ENCODE measurements at places on chromosomes 5 and 9.

DNA sequence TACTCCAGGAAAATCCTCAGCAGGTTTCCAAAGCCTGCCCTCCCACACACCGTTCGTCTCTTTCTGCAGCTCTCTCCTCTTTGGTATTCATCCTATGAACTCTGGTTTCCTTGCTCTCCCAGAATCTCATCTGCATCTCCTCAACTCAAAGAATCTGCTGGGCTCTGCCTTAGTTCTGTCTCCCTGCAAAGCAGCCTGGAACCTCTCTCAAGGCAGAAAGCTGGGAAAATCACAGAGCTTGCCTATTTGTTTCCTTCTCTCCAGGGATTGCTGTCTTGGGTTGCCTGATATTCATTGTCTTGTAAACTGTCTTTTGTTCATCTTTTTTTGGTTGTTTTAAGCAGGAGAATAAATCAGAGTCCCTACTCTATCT lies 5.3 kb upstream of the ERAP2 start:
- no peak for DNase-seq

DNA sequence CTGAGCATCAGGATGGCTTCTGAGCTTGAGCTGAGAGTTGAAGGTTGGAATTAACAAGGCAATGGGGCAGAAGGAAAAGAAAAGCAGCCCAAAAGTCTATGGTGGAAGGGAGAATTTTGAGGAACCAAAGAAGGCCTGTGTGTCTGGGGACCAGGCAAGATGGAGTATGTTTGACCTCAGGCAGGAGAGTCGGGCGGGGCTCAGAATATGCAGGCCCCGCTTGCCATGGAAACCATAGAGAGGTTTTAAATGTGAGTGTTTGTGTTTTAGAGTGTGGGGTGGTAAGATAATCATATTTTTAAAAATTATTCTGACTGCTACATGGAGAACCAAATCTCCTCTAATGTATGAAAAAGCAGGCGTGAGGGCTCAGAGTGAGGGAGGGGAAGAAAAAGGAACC lies 174.0 kb upstream of the PPP2R2B start:
- DNase-seq = no peak

DNA sequence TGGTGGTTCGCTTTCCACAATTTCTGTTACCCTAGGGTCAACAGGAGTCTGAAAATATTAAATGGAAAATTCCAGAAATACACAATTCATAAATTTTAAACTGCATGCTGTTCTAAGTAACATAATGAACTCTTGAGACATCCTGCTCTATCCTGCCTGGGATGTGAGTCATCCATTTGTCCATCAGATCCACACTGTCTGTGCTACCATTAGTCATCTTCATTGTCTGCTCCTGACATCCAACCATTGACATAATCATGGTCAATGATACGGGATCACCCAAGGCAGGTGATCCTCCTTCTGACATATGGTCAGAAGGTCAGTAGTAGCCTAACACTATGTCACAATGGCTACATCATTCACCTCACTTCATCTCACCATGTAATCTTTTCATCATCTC lies 276.7 kb upstream of the KIF2A start:
- no peak for DNase-seq

DNA sequence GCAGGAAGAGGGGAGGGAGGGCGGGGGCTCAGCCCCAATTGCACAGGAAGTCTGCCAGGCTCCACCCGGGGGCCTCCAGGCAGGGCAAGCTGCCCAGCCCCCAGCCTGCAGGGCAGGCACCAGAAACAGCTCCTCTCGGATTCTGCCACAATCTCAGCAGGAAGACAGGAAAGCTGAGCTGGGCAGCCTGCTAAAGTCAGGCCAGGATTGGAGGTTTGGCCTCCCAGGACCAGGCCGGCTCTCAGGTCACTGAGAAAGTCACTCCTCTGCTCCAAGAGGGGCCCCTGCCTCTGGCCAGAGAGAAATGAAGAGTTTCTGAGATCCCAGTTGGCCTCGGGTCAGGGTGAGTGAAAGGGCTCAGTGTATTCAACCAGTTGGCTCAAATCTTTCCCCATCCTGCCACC lies 54.6 kb upstream of the STXBP1 start:
- peak; percentile 72 for DNase-seq

- no peak for DNase-seq
Measured at GRCh38 chr9:121824651-121825030, 173.2 kb downstream of the DAB2IP start.

DNA sequence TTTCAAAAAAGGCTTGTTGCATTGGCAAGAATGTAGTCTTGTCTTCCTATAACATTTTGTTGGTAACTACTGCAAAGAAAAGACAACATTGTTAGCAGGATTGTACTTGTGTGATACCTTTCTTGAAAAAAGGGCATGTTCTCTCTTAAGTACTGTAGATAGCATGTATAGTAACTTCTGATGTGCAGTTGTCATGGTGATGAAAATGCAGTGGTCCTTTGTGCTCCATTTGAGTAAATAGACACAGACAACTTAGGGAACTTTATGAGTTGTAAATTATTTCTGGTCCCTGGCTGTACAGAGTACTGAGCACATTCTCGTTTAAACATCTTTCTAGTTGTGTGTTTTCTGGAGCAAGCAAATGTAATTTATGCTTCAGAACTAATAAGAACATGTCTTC lies 103.3 kb downstream of the CD180 start:
- DNase-seq = no peak

DNA sequence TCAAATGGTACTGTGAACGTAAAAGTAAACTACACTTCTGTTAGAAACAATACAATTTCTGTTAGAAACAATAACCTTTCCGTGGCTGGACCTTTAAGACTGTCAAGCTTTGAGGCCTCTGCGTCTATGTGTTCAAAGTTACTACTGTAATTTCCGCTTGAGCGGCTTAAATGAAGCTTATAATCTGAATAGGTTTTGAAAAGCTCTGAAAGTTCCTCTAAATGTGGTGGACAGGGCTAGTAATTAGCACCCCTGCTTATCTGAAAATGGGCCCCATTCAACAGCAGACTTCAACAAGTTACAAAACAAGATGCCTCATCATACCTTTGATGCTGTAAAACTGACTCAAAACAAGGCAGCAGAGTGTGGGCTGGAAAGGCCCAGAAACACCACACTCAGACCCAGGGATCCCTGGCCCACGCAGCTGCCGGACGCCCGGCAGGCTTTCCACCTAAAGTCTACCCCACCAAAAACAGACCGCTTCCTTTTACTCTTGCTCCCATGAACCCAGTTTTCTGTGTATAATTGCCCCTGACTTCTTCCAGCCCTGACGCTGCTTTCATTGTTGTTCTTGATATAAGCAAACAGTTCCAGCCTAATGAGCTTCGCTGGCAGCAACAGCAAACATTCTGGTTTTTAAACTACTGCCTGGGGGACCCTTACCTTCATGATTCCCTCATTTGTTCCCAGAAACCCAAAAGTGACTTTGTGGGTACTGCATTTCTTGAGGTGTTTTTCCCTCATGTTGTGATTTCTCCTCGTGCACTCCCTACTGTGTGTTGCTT lies 66.7 kb downstream of the TLE1 start:
- no peak for DNase-seq

DNA sequence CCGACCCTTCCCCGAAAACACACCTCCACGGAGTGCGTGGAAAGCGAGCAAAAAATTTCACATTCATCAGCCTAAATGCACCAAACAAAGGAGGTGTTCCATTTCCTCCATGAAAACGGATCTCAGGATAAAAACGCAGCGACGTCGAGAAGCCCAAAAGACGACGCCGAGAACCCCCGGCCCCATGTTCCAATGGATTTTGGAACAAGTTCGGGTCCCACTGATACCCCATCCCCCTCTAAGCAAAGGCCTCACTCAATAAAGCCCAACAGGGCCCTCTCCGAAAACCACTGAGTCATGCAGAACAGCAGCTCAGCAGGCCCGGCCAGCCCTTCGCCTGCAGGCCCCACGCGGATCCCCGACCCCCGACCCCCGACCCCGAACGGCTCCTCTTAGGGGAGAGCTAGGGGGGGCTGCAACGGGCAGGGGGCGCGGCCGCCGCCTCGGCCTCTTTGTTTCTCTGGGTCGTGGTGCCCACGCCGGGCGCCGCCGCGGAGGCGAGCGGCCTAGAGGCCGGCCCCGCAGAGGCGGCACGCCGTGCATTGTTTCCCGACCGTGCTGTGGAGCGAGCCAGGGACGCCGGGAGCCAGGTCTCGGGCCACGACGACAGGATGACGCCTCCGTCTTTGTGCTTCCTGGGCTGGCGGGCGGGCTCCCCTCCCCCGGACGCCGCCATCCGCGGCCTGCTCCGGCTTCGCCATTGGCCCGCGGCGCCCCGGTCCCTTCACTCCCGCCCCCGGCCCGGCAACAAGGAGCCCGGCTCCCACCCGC lies 915 bp downstream of the ZFAND5 start:
- peak; percentile 85 for DNase-seq

DNA sequence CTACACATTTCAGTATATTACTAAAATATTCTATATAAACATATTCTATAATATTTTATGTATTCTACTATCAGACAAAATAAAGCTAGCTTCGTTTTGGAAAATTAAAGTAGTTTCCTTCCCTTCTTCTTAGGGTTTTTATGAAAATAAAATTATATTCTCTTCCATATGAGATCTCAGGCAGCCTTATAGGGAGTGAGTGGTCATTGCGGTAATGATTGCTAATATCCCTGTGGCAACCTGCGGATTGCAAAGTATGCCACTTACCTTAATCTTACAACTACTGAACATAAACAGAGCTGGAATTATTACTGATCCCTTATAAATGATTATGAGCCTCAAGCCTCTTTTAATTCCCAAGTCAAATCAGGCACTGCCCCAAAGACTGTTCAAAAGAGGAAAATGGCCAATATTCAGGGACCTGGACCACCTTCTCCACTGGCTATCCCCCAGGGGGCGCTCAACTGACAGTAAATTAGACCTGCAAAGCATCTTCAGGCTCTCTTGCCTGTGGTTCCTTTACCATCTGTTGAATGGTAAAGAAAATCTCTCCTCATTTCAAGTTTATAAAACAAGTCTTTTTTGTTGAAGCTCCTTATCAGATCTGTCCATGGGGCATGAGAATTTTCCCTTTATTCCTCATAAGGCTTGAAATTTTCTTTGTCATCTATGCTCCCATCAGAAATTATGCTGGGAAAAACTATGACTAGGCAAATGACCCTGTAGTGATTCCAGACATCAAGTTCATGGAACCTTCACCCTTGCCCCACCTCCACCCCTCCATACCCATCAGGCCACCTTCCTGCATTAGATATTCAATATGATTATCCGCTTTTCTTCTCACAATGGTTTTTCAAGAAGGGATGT lies 163.9 kb downstream of the CEMIP2 start:
- peak; percentile 74 for DNase-seq

- DNase-seq = no peak
Measured at GRCh38 chr5:132688536-132689339, 14.9 kb downstream of the IL4 start.

Data from Right ventricle myocardium superior (tissue), 1 donor.